ENCODE measurements at places on chromosomes 2 and 18. TPM values are rescaled to one million over a fixed set of nuclear protein-coding genes. Genes with fewer than 3 reads are reported as not detected.

The SPATA3 gene
- polyA plus RNA-seq: not detected

The LHCGR gene
- 0.24 TPM for polyA plus RNA-seq

The DSG2 gene
- polyA plus RNA-seq: 51.5 TPM

The GPBAR1 gene
- 3.0 TPM for polyA plus RNA-seq

DNA sequence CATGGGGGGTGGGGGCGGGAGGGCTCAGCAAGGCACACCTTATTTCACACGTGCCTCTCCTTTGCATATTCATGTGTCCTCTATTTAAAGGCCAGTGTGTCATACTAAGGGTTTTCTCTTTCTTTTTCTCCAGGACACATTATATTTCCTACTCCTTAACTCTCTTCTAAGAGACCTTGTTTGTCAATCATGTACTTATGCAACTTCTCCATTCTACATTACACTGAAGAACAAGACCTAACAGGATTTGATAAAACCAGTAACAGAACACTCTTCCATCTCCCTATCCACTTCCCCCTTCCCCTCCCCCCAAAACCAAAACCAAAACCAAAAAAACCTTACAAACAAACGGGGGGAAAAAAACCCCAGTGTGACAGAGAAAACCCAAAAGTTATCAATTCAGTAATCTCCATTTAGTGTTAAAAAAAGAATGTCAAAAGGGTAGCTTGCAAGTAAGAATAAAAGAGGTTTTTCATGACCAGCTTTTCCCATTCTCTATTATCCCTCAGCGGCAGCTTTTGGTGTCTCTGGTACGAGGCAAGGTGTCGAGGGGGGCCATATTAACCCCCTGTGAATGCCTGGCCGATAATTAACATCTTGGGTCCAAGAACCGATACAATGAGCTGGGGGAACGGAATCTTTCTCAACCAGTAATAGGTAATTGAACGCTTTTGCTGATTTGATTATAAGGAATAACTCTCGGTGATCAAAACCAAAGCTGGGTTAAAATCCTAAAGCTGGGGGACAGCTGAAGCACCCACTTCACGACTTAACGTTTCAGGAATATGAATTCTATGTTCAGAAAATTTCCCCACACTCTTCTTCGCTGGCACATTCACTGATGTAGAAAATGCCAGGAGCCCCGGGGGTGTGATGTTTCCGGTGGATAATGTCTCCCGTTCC is 191.0 kb upstream of the TCF4 start:
- peak; percentile 13 for DNase-seq

The NAT8 gene
- 23.5 TPM for polyA plus RNA-seq

DNA sequence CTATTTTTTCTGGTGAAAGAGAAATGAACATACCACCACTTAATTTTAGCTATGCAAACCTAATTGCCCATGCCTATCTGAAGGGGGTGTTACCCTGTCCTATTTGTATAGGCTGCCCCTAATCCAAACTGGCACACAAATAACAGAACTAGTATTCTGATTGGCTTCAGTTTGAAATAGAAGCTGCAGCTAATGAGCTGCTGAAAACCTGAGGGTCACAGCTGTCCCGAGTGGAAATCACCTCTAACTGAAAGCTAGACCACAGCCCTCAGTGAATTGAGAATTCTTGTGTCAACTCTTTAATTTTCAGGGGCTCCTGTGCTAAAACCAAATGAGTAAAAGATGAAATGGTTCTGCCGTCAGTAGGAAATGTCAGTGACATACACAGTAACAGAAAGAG is 28.7 kb downstream of the CCDC141 start:
- DNase-seq: no peak

GRCh38 chr2:174254267-174254666 is 5.9 kb upstream of the OLA1 start:
- DNase-seq: no peak

DNA sequence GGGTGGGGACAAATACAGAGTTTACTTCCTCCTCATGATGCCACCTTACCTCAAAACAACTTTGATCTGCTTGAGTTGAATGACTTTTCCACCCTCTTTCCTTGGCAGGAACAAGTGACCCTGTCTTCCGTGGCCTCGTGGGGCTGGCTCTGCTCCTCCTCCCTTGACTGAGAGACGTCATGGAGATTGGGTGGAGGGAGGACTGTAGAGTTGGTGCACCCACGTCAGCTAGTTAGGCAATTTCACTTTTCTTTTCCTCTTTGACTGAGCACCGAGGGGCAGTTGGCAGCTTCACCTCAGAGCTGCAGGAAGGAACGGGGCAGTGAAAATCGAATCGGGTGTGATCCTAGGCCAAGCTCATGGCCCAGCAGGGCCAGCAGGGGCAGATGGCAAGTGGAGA is at the start of gene SP140:
Gene SP140 (plus strand): TSS at position 251 of the 400 bp plus-strand sequence. CDS start 109 bp downstream, at position 360.
- no peak for DNase-seq

The PROKR1 gene
- 0.45 TPM for polyA plus RNA-seq

DNA sequence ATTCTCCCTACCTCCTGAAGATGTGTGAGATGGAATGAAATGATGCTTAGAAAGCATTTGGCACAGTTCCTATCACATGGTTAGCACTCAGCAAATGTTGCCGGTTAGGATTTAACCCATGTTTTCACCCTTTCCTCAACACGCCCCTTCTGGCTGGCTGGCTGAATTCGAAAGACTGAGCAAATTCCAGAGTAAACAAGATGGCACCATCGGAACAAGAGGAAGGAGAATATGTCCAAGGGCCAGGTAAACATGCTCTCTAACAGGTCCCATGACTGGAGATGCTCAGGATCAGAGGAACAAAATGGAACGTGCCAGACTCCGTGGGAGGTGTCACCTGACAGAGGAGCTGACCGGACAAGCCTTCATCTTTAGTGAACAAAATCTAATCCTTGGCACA is 145.6 kb downstream of the ANKRD44 start:
- no peak for DNase-seq

The SKA1 gene
- 5.8 TPM for polyA plus RNA-seq

- DNase-seq: no peak
Observed at GRCh38 chr2:25227576-25227975, 59.2 kb upstream of the POMC start.

DNA sequence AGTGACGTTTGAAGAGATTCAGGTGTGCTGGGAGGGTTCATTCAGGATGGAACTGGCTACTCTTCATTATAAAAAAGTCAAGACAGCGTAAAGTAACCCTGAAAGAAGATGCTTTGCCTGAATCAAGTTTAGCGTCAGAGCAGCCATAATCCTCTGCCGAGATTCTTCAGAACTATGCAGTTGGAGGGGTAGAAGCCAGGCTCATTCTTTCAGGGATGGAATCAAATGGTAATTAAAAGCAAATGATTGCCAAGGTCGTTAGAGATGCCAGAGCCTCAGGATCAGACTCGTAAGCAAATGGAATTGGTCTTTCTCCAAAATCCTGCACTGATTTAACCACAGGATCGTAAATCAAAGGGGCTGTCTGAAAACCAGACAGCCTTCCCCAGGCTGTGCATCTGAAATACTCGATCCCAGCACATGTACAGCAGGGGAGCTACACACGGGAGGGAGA is 21.9 kb downstream of the APCDD1 start:
- peak; percentile 54 for DNase-seq

The CROCC2 gene
- polyA plus RNA-seq: 0.06 TPM

Measured in left renal cortex interstitium (tissue), 4 donors.